ENCODE measurements at places on chromosomes 6 and 20.
A peak's percentile ranks its signal among the peaks of the same experiment; 100 is the strongest.

DNA sequence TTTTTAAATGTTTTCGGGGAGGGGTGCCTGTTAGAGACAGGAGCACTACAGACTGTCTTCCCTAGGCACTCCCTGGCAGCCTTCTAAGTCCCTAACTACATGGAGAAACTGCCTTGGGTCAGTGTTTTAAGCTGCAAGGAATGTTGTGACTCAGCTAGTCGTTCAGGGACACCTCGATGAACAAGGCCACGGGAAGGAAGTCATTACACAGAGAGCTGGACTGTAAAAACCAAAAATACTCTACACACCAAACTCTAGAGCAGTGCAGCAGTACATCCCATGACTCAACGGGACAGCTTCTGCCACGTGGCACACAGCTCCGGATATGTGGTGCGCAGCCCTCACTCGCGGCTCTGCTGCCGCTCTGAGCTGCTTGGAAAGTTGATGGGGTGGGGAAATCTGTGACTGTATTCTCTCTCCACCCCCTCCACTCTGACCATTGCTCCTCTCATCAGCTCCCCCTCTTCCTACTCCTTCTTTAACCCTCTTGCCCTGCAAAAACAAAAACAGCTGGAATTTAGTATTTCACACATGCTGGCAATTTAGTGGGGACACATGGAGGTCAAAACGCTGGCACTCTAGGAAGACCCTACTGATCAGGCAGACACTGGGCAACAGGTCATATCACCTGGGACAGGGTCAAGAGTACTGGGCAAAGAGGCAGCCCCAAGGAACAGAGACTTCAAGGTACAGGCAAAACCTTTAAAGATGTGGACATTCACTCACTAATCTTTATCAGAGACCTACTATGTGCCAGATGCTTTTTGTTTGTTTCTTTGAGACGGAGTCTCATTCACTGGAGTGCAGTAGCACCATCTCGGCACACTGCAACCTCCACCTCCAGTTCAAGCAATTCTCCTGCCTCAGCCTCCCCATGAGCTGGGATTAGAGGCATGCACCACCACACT is 10.9 kb upstream of the LPIN3 start:
- DNase-seq: no peak

- no peak for DNase-seq
These were observed 63.0 kb upstream of the RIN2 start for GRCh38 chr20:19695081-19695480.

- no peak for DNase-seq
These were observed 748 bp upstream of the ZNF292 start for GRCh38 chr6:87154641-87154992.

GRCh38 chr6:138063726-138064125 is 43.5 kb downstream of the PERP start:
- DNase-seq: no peak

GRCh38 chr20:19077370-19078220 is 134.8 kb upstream of the SLC24A3 start:
- peak; percentile 74 for DNase-seq

DNA sequence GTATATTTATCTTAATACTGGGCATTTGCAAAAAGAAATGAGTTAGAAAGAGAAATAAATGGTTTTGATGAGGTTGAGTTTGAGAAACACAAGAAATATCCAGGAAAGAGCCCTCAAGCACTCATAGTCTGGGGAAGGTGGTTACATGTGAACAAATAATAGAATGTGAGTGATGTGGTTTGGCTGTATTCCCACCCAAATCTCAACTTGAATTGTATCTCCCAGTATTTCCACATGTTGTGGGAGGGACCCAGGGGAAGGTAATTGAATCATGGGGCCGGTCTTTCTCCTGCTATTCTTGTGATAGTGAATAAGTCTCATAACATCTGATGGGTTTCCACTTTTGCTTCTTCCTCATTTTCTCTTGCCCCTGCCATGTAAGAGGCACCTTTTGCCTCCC is 334.1 kb downstream of the COL12A1 start:
- DNase-seq: no peak

- DNase-seq: no peak
These were observed 135.0 kb downstream of the EPM2A start for GRCh38 chr6:145600299-145600698.

DNA sequence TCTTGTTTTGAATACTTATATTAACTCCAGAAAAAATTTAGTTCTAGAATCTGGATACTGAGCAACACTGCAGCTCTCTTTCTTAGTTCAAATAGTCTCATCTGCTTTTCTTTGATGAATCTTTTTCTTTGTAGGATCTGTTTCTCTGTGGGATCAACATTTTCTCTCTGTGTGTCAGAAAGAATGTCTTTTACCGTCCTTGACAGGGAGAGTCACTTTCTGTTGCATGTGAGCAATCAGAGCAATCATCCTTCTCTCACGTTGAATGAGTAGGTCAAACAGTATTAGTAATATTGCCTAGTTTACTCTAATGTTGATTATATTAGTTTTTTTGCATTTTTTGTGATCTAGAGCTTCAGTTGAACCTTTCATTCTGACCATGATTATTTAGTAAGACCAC is 130.9 kb downstream of the TRMT11 start:
- DNase-seq: no peak

- DNase-seq: no peak
These were observed 248.3 kb downstream of the DOK5 start for GRCh38 chr20:54723723-54724122.

DNA sequence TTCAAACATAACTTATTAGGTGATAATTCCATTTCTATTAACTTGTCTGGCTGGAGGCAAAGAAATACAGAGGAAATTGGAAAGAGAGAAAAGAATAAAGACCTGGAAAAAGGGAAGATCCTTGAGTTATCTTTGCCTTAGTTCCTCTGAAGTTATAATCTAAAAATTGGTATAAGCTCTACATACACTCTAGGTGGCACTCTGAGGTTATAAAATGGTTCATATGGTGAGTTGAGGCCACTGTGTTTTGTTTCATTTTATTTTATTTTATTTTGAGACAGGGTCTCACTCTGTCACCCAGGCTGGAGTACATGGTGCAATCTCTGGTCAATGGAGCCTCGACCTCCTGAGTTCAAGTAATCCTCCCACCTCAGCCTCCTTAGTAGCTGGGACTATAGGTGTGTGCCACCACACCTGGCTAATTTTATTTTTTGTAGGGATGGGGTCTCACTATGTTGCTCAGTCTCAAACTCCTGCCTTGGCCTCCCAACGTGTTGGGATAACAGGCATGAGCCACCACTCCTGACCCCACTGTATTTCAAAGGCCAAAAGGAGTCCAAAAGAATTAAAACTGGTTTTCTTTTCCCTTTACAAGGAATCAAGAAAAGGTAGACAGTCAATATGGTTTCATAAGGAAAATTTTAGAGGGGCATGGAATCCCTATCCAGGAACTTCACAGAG is 19.4 kb downstream of the GPX6 start:
- no peak for DNase-seq
